ENCODE measurements at places on chromosomes 2 and 18. TPM values are rescaled to one million over a fixed set of nuclear protein-coding genes. Genes with fewer than 3 reads are reported as not detected.

ARHGAP15 gene
- total RNA-seq: not detected

ERBB4 gene
- total RNA-seq: not detected

CCDC85A gene
- total RNA-seq: 6.7 TPM

PER2 gene
- 5.9 TPM for total RNA-seq

PLEKHB2 gene
- total RNA-seq: 122 TPM

Measured in placental pericyte (primary cell).